ENCODE measurements at places on chromosomes 3 and 15. TPM values are rescaled to one million over a fixed set of nuclear protein-coding genes. Genes with fewer than 3 reads are reported as not detected.

The IGSF10 gene
- 0.15 TPM for total RNA-seq

The ADAMTSL3 gene
- total RNA-seq = 0.75 TPM

The KBTBD8 gene
- total RNA-seq = 4.7 TPM

The PPARG gene
- total RNA-seq = 27.5 TPM

The GOLGA8J gene
- 0.12 TPM for total RNA-seq

The SLC12A8 gene
- 8.4 TPM for total RNA-seq

The KCNAB1 gene
- total RNA-seq = 0.59 TPM

The CCNL1 gene
- total RNA-seq = 104 TPM

The CA12 gene
- total RNA-seq = 24.0 TPM

The LRRC2 gene
- total RNA-seq = 2.0 TPM

The MAGI1 gene
- total RNA-seq = 35.1 TPM

The IRAK2 gene
- 6.8 TPM for total RNA-seq

The HACD2 gene
- 13.3 TPM for total RNA-seq

The LIPH gene
- under 0.01 TPM for total RNA-seq

The CRBN gene
- 36.4 TPM for total RNA-seq

The CFAP100 gene
- not detected for total RNA-seq

The AQP9 gene
- total RNA-seq = 0.23 TPM

The LMAN1L gene
- not detected for total RNA-seq

The STAC gene
- 17.5 TPM for total RNA-seq

The MME gene
- total RNA-seq = 3.5 TPM

The GOLGA6B gene
- not detected for total RNA-seq

The ACP3 gene
- total RNA-seq = 0.08 TPM

The C3orf38 gene
- 17.6 TPM for total RNA-seq

The SLC28A2 gene
- total RNA-seq = not detected

The TM4SF18 gene
- total RNA-seq = 0.15 TPM

The IQCB1 gene
- total RNA-seq = 14.3 TPM

The PRR23B gene
- not detected for total RNA-seq

The ARPP21 gene
- 1.4 TPM for total RNA-seq

The PYGO1 gene
- 5.0 TPM for total RNA-seq

The TTC21A gene
- 2.0 TPM for total RNA-seq

The TMC3 gene
- not detected for total RNA-seq

The MCTP2 gene
- total RNA-seq = 4.7 TPM

The CYB561D2 gene
- total RNA-seq = 32.7 TPM

The LMCD1 gene
- 24.9 TPM for total RNA-seq

The THUMPD3 gene
- total RNA-seq = 44.9 TPM

The CCDC9B gene
- 38.0 TPM for total RNA-seq

The GASK1A gene
- total RNA-seq = 0.94 TPM

The KAT2B gene
- 8.0 TPM for total RNA-seq

The CPLX3 gene
- total RNA-seq = not detected

The CPN2 gene
- not detected for total RNA-seq

The C3orf49 gene
- total RNA-seq = not detected

The CLRN1 gene
- total RNA-seq = not detected

The GXYLT2 gene
- 49.7 TPM for total RNA-seq

The RBM5 gene
- 864 TPM for total RNA-seq

The CLDN1 gene
- 0.12 TPM for total RNA-seq

The GOLGA6L10 gene
- 0.35 TPM for total RNA-seq

The MKRN2 gene
- 32.2 TPM for total RNA-seq

The AADACL2 gene
- total RNA-seq = not detected

The KLHL6 gene
- total RNA-seq = not detected
